Right cardiac atrium (tissue), 5 donors: ENCODE measurements at places on chromosomes 1 and 21. TPM values are rescaled to one million over a fixed set of nuclear protein-coding genes. Genes with fewer than 3 reads are reported as not detected.

DNA sequence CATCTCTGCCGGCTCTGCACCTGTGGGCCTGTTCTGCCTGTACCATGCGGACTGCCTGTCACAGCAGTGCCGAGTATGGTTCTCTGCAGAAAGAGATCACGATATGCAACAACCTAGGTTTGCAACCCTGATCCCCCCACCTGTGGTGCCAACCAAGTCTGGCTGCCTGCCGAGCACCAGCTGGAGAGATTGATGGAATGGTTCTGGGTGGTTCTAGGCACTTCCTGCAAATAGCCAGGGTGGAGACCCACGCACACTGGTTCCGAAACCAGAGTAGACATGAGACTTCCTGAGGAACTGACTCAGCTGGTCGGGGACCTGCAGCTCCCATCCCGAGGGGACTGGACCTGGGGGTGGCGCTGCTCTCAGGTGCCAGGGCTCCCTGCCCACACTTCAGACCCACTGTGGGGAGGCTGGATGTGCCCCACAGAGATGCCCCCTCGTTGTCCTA is 5.4 kb downstream of the TPRG1L start:
- DNase-seq: no peak

DNA sequence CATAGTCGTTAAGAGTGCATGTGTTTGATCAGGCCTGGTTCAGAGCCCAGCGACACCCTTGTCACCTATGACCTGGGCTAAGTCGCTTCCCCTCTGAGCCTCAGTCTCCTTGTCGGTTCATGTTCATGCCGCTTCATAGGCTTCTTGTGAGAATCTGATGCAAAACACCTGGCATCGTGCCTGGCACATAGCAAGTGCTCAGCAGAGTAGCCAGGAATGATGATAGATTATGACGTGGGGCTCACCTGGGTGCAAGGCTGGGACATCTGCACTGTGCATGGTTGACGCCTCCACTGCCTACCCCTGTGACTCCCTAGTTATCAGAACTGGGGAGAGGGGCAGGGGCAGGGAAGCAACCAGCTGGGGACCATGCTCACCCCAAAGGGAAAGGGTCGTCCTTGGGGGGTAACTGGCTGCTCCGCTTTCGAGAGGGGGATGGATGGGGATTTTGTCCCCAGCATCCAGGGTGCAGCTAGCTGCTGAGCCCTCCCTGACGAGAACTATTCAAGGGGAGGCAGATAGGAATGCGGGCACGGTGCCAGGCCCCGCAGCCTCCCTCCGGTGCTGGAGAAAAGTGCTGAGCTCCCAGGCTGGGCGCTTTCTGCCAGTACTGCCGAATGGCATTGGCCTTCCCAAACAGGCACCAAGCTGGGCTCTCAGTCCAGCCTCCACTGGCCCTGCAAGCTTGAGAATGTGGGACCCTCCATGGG is 9.3 kb downstream of the EFHD2 start:
- DNase-seq: no peak

DNA sequence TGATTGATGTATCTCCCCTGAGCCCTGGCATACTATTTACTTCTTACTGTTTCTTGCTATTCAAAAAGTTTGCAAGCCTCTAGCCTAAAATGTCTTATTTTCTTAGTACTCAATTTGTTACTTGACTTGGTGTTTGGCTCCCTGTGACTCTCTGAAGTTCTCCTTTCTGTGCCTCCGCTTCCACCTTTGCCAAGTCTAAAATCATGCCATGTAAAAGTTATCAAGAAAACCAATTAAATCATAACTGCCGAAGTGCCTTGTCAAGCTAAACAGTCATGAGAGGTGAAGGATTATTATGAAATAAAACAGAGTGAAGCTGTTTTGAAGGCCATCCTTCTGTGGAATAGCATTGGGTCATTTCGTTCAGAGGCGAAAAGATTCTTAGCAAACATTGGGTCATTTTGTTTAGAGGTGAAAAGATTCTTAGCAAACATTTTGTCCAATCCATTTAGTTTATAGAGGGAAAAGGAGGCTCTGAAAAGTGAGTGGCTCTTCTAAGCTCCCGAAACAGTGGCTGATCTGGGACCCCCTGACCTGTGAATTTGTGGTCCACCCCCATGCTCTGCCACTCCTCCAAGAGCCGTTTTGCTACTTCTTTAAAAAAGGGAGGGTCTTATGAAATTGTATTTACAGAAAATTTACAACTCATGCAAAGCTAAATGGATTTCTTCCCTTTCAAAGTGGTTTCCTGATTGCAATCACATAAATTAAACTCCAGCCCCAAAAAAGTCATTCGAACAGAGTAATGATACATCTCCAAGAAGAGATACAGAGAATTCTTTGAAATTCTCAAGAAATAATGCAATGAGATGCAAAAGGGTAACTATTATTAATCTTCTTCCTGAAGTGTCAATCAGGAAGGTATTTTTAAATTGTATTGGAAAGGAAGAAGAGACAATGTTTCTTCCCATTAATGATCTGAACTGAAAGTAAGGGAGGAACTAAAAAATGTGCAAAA is 141.4 kb downstream of the RUNX1 start:
- DNase-seq: no peak

DNA sequence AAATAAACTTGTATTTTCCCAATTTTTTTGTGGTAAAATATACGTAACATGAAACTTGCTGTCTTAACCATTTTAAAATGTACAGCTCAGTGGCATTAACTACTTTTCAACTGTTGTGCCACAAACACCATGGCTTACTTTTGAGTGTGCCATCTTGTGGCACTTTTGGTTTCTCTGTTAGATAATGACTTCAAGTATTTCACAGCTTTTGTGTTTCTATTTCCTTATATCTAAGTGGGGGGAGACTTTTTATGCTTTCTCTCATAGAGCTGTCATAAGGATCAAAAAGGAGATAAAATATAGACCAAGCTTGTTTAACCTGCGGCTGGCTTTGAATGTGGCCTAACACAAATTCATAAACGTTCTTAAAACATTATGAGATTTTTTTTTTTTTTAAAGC is 44.3 kb downstream of the CDC14A start:
- no peak for DNase-seq

DNA sequence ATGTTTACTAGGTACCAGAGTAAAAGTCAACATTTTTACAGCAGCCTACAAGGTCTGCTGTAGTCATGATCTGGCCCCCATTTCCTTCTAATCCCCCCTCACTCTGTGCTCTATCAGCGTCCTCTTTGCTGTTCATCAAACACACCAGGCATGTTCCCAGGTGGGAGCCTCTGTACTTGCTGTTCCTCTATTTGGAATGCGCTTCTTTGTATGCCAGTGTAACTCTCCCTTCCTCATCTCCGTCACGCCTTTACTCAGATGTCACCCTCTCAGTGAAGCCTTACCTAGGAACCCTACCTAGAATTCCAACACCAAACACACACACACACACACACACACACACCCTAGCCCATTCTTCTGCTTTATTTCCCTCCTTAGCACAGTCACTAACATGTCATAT is 21.0 kb downstream of the TP53BP2 start:
- DNase-seq: no peak

DNA sequence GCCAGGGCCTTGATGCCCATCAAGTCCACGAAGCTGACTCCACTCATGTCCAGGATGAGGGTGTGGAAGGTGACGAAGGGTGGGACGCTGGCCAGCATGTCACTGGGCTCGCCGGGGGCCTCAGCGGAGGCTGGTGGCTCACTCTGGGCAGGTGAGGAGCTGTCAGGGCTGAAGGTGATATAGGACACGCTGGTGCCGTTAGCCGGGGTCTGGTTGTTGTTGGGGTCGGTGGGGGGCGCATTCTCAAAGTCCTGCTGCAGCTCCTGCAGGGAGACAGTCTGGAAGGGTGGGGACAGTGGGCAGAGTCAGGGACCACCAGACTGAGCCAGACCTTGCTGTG is 21.7 kb downstream of the SLC26A9 start:
- no peak for DNase-seq

GRCh38 chr1:157099633-157100009 is at the start of gene ETV3L:
Gene ETV3L, minus strand, starts transcription at chr1:157099808. Its CDS starts 285 bp downstream, at chr1:157099523.
- no peak for DNase-seq

- no peak for DNase-seq
These were observed 162.5 kb downstream of the RWDD3 start for GRCh38 chr1:95396557-95396956.

DNA sequence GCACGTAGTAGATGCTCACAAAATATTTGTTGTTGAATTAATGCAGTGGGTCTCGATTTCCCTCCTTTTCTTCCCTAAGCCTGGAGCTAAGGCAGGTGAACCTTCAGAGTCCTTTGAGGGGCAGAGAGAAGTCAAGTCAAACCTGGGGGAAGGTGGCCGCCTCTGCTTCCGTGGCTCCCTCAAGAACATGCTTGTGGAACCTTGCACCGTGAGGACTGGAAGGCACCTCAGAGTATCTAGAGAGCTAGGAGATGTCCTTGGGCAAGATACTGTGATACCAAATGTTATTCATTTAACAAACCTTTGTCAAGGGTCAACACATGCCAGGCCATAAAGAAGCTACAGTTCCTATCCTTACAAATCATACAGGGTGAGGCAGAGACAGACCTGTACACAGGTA is 38.3 kb downstream of the GPA33 start:
- DNase-seq: no peak

DNA sequence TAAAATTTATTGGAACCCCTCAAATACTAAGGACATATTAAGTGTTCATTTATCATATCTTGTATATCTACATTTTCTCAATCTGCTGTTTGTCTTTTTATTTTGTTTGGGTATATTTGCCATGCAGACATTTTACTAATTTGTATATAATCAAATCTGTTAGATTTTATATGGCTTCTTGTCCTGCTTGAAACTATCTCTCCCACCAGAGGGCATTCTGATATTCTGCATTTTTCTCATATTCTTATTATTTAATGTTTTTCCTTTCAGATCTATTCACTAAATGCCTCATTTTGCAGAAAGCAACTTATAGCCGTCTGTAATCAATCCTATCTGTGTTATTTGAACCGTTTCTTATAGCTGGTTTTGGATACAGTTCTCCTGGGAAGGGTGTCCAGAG is 745.5 kb downstream of the LRRIQ3 start:
- no peak for DNase-seq

DNA sequence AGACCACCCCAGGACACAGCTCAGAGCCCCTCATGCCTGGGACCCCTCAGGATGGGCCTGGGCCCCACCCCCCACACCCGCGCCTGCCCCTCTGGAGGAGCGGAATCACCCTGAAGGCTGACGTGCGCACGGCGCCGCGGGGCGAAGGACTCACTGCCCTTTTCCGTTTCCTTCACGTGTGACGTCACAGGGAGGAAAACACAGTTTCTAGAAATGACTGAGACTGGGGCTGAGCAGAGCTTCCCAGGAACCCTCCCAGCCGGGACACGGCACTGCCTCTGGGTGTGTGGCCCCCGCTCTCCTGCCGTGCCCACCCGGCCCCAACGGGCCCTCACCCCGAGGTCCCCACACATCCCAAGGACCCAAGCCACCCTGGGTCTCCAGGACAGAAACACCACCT is 5.4 kb upstream of the TNFRSF4 start:
- no peak for DNase-seq

- DNase-seq: no peak
These were observed 15.8 kb upstream of the RNF223 start for GRCh38 chr1:1089731-1090423.

- DNase-seq: no peak
These were observed 127.8 kb upstream of the IGSF21 start for GRCh38 chr1:17979815-17980214.

- no peak for DNase-seq
These were observed 46.5 kb downstream of the SAMD13 start for GRCh38 chr1:84347932-84348555.

DNA sequence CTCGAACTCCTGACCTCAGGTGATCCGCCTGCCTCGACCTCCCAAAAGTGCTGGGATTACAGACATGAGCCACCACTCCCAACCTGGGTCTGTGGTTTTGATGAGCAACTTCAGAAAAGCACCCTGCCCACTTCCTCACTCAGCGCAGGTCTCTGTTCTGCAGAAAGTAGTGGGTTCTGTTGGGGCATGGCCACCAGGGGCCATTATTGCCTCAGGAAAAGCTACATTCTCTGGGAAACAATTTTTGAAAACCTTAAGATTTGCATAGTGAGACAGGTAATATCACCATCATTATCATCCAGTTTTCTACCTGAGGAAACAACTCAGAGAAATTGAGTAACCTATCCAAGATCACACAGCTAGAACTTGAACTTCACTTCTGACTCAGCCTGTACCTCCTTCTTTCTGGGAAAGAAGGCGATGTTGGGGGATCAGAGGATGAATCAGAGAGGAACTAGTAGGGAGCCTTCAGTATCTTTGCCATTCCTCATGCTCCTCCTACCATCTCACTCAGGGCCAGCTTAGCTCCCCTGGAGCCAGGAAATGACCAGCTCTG is 7.1 kb upstream of the NES start:
- DNase-seq: no peak

DNA sequence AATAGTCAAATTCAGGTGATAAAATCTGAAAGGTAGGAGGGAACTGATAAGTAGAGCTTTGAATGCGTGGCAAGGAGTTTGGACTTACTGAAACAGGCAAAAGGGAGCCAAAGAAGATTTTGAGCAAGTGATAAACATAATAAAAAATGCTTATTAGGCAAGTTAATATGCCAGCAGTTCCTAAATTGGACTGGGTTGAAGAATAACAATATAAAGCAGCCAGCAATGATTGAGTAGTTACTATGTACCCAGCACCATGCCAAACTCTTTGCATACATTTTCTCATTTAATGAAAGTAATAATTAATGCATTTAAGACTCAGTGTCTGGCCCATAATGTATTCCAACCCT is 23.8 kb upstream of the AHCYL1 start:
- DNase-seq: no peak

DNA sequence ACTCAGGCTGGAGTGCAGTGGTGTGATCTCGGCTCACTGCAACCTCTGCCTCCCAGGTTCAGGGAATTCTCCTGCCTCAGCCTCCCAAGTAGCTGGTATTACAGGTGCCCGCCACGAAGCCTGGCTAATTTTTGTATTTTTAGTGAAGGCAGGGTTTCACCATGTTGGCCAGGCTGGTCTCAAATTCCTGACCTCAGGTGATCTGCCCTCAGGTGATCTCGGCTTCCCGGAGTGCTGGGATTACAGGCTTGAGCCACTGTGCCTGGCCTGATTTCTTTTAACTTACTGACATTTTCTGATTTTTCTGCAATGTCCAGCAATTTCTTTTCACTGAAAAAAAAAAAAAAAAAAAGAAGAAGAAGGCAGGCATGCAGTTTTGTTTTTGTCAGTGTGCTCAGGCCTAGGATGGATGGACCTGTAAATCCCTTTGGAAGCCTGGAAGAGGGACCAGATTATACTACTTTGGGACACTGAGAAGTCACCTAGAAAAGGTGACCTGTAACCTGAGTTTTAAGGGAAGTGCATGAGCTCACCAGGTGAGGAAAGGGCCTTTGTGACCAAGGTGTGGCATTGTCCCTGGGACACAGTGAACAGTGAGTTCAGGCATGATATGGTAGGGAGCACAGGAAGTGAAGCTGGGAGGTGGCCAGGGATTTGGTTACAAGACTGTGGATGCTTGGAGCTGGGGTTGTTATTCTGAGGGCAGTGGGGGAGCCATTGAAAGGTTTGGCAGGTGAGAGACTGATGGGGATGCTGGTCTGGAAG is 2.7 kb upstream of the TMEM61 start:
- no peak for DNase-seq

- no peak for DNase-seq
These were observed 755 bp downstream of the RPAP2 start for GRCh38 chr1:92299477-92300150.

The SCMH1 gene
- 66.5 TPM for total RNA-seq

The RNU1-1 gene
- 6,377 TPM for total RNA-seq

The WNT2B gene
- total RNA-seq: 7.1 TPM

The RGSL1 gene
- not detected for total RNA-seq

The NRIP1 gene
- total RNA-seq: 20.0 TPM

The TNFSF4 gene
- total RNA-seq: 2.3 TPM

The KRTAP19-1 gene
- not detected for total RNA-seq
